ENCODE measurements at places on chromosomes 4 and X.

DNA sequence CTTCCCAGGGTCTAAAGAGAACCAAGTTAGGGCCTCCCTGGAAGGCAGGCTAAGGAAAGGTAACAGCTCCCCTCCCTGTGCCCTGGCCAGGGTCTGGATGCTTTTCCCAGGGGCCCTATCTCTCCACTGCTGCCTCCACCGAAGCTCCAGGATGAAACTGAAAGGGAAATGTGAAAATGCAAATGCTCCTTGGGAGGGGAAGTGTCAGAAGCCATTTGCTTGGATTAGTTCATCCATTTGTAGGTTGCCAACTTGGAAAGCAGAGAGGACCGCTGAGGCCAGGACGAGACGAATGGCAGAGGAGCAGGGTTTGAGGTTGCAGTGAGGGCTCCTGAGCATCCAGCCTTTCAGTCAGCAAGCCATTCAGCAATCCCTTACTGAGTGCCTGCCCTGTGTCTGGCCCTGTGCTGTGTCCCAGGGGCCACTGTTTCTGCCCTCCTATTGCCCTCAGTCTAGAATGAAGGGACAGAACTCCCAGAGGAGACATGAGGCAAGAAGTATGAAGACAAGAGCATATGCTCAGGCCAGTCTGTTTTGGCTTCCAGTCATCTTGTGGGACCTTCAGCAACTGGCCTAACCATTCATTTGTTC, 45.9 kb upstream of the PGRMC1 start:
- DNase-seq, result no peak

GRCh38 chr4:31052519-31052918, 332.4 kb downstream of the PCDH7 start:
- DNase-seq, result no peak

DNA sequence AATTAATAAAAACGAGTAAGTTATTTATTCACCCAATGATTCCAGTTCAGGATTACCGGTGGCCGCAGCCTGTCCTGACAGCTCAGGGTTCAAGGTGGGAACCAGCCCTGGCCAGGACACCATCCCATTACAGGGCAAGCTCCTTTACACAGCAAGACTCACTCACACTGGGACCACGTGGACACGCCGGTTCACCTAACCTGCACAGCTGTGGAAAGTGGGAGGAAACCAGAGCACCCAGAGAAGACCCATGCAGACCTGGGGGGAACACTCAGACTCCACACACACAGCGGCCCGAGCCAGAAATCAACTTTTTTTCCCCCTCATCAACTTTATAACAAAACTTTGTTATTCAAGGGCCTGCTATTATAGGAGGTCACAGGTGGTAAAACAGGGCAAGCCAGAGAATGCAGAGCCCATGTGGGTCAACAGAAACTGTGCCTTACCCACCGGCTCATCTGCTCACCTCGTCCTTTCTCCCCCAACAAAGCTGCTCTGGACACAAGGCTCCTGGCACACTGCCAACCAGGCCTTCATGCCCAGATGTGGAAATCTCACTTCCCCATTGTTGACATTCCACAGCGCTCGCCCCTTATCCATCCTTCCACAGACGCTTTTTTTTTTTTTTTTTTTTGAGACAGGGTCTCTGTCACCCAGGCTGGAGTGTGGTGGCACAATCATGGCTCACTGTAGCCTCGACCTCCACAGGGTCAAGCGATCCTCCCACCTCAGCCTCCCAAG, 8.0 kb upstream of the ODAPH start:
- DNase-seq, result peak; percentile 1

DNA sequence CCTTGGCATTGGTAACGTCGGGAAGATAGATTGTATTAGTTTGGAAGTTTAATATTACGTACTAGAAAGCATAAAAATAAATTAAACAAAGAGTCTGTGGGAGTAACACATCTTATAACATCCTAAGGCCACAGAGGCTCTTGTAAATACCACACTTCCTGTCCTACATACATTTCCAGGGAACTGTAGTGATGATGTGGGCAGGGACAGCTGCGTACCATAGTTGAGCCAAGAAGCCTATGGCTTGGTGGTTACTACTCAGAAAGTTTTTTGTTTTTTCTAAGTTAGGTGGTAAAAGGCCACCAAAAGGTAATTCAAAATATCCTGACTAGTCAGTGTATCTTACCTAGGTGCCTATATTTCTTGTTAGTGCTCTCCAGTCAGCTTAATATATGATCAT, 4.6 kb upstream of the ANKRD50 start:
- no peak for DNase-seq

DNA sequence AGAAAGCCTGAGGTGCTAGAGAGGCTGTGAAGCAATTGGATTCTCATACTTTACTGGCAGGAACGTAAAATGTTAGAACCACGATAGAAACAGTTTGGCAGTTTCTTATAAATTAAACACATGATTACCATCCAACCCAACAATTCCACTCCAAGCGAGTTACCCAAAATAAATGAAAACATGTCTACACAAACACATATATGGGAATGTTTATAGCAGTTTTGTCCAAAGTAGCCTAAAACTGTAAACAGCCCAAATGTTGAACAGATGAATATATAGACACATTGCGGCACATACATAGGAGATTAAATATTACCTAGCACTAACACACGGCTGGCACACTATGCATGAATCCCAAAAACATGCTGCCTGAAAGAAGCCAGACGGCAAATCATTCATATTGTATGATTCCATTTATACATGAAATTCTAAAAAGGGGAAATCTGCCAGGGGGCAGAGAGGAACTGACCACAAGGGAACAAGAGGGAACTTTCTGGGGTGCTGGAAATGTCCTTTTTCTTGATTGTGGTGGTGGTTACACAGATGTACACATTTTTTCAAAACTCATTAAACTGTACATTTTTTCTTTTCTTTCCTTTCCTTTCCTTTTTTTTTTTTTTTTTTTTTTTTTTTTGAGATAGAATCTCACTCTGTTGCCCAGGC, 50.4 kb upstream of the SLC25A4 start:
- no peak for DNase-seq
